ENCODE measurements at places on chromosomes 1 and 21.

DNA sequence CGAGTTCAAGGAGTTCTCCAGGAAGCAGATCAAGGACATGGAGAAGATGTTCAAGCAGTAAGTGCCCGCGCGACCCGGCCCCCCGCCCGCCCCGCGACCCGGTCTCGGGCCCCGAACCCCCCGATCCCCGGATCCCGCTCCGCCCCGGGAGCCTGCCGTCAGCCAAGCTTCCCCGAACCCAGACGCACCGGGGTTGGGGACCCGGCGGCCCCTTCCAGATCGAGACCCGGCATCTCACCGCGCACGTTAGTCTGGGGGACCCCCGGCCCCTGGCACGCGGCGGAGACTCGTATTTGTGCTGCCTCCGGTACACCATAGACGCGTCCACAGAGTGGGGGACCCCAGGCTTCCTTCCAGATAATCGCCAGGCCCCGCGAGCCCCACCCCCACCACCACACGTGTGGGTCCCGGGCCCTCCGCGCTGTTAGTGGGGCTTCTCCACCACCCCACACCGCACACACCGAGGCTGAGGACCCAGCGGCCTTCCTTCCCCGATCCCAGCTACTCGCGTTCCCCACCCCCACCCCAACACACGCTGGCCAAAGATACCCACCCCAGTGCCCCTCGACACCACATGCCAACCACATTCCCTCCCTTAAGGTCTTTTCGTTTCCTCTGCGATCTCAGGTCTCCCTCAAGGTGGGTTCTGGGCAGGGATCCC is 665 bp downstream of the EFHD2 start:
- DNase-seq, result no peak

DNA sequence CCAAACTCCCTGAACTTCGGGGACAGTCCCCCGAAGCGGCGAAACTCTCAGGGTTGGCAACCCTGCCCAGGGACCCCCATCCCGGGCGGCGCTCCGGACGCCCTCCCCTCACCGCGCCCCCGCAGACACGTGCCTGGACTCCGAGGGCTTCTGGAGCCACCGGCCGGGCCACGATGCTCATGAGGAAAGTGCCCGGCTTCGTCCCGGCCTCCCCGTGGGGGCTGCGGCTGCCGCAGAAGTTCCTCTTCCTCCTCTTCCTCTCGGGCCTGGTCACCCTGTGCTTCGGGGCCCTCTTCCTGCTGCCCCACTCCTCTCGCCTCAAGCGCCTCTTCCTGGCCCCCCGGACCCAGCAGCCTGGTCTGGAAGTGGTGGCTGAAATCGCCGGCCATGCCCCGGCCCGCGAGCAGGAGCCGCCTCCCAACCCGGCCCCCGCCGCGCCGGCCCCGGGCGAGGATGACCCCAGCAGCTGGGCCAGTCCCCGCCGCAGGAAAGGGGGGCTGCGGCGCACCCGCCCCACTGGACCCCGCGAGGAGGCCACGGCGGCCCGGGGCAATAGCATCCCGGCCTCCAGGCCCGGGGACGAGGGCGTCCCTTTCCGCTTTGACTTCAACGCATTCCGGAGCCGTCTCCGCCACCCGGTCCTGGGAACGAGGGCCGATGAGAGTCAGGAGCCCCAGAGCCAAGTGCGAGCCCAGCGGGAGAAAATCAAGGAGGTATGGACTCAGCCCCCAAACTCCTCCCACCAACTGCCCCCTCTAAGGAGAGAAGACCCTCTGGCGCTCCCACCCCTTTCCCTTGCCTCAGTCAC is 1.2 kb downstream of the MAN1C1 start:
- no peak for DNase-seq

DNA sequence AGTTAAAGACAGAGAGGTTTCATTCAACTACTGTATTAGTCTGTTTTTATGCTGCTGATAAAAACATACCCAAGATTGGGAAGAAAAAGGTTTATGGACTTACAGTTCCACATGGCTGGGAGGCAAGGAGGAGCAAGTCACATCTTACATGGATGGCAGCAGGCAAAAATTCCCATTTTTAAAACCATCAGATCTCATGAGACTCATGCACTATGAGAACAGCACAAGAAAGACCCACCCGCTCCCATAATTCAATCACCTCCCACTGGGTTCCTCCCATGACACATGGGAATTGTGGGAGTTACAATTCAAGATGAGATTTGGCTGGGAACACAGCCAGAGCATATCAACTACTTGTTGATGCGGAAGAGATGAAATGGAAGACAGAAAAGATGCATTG is 9.2 kb downstream of the GPR161 start:
- no peak for DNase-seq

DNA sequence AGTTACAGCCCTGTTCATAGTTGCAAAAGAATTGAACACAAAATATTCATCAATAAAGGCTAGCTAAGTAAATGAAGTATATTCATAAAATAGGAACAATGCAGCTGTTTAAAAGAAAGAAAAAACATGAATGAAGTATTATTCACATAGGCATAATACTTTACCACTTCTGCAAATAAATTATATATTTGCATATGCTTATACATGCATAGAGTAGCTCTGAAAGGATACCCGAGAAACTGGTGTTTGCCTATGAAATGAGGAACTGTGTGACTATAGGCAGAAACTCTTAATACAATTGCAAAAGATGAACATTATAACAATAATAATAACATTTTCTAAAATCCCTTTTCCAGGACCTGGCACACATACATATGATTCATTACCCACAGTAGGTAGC is 385.9 kb downstream of the DSCAM start:
- DNase-seq, result no peak

DNA sequence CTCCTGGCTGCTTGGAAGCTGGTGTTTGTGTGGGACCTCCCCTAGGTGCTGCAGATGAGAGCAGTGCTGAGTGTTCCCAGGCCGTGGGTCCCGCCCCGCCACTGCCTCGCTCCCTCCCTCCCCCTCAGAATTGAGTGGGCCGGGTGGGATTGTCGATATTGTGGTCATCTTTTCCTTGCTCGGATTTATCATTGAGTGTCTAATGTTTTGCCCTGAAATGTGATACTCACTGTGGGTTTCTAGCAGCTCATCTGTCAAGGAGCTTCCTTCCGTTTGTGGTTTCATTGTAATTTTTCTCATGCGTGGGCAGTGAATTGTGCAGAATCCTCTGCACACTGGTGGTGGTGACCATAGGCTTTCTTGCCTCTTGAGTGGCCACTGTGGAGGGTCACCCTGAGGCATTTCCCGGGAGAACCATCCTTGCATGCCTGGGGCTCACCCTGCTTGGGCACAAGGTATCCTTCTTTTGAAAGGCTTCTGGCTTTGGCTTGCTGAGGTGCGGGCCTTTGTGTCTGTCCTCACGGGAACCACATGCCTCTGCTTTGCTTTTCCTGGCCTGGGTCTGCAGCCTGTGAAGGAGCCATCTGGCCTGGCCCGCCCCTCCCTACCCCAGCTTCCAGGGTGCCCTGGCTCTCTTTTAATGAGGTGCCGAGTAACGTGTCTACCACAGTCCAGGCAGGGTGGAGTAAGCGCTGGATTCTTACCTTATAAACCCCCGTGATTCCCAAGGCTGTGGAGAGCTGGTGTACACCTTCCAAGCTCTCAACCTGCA is 25.6 kb downstream of the SLX9 start:
- no peak for DNase-seq

- no peak for DNase-seq
Measured at GRCh38 chr1:51313961-51314777, 16.2 kb downstream of the TTC39A start.

GRCh38 chr1:244217711-244218110 is 166.6 kb downstream of the ZBTB18 start:
- no peak for DNase-seq

DNA sequence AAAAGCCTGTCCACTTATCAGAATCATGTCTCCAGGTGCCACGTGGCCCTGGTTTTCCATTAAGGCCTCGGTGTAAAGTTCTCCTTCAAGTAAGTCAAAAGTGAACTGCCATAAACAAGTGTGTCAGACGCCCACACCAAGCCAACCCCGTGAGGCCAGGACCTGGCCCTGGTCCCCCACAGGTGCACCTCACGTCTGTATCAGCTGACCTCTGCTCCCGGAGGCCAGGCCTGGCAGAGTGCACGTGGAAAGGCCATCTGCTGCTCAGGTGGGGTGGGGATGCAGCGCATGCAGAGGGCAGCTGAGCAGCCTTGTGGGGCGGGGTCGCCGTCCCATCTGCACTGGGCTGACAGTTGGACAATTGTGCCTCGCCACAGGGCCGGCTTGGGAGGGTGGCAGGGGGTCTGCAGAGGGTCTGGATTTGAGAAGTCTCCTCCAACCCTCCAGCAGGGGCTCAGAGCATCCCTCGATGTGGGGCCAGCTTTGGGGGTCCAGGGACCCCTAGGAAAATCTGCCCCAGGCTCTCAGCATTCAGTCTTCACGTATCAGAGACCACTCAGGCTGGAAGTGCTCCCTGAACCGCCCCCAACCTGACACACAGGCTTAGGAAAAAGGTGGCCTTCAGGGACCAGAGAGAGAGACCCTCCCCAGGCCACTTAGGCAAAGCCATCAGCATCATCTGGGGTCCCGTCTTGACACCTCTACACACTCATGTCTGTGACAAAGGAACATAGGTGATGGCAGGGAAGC is 3.0 kb downstream of the SLC19A1 start:
- DNase-seq, result no peak

DNA sequence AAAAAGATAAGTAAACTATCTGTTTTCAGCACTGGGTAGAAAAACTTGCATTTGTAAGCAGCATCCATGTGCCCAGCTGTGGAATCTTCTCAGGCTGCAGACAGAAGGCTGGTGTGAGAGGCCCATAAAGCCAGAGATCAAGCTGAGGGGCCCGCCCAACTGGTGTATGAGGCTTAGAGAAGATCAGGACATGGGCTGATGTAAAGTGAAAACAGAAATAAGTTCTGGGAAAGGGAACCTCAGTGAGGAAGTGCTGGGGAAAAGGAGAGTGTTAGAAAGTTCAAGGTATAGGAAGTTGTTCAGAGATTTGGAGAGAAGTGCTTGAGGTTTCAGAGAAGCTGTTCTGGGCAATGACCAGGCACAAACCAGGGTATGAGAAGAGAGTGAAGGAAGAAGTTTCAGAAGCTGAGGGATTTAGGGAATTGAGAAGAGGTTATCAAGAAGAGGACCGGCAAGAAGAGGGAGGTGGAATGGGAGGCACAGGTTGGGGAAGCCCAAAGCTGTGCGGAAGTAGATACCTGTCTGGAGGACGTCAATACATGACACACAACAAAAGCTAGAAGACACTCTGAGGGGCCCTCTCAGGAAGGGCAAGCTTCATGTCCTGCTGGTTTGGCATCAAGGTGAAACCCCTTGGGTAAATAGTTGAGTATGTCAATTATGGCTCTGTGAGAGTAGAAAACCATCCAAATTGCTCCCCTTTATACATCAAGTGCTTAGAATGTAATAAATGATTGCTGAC is 2.7 kb upstream of the CD5L start:
- DNase-seq, result no peak

- DNase-seq, result no peak
Measured at GRCh38 chr1:25451908-25452307, 21.2 kb downstream of the MACO1 start.

DNA sequence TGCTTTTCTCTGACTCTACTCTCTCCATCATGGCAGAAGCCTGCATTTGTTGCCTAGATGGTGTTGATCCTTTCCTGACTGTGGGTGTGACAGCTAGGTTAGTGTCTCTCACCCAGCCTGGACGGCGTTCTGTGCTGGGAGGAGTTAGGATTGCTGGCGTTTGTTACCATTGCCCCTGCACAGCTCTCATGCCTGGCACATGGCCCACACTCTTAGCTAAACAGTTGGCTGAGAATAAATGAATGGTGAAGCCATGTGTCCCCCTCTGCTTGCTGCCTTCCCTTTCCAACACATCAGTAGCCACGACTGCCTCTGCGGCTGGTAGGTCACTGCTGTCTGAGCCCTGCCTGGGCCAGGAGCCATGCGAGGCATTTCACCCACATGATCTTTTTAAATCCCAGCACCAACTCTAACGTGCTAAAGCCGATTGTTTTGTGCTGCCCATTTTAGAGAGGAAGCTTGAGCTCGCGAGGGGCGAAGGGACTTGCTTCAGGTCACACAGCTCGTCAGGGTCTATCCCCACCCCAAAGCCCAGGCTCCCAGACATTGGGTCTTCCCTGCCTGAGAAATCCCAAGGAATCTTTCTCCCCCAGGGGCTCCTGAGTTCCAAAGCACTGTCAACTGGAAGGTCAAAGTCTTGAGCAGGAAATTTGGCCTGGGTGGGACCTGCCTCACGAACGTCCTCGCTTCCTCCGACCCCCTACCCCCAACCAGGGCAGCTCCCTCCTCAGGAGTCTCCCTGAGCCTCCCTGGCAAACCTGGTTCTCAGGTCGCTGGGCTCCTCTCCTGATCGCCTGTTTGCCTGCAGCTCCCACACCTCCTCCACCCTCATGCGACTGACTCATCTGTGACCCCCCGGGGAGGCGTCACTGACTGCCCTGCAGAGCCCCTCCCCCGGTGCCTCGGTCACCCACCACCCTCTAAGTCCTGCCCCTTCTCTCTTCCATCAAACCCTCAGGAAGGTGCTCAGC is 271.7 kb upstream of the C1orf174 start:
- DNase-seq, result no peak

GRCh38 chr1:27527890-27528817 is 38.2 kb upstream of the WASF2 start:
- no peak for DNase-seq

GRCh38 chr1:243315893-243316292 is 60.1 kb downstream of the SDCCAG8 start:
- DNase-seq, result no peak

DNA sequence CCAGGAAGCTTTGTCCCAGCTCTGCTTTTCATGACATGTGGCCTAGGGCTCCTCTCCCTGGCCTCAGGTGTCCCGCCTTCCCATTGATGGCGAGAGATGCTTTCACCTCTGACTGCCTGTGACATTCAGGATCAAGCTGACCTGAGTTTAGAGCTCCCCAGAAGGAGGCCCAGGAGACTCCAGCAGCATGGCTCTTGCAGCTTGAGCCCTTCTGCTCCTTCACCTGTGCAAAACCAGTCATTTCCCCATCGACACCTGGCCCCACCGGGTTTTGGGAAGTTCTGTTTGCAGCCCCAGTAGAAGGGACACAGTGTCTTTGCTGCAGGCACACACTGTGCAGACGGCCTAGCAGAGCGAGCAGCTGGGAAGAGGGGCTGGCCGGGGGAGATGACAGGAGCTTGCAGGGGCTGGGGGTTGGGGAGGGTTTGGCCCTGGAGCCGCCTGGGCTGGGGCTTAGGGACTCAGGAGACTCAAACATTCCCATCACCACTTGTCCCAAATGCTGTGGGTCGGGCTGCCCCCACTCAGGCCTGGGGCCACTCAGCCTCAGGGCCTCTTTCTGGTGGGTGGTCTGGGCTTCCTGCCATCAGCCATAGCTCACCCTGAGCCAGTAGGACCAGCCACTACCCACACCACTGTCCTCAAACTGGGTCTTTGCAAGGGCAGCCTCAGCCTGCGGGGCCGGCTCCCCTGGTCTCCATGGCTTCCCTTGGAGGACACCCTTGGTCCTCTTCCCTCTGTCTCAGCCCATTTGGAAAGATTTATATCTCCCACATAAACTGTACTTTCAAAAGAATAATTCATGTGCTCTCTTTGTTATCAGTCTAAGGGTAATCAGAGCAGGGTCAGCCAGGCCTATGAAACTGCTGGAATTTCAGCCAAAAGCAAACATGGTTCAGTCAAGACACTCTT is 3.8 kb upstream of the EDN2 start:
- DNase-seq, result no peak

GRCh38 chr1:79595931-79596330 is 589.4 kb upstream of the ADGRL4 start:
- no peak for DNase-seq

- no peak for DNase-seq
Measured at GRCh38 chr1:206658264-206658980, 23.1 kb downstream of the DYRK3 start.

GRCh38 chr1:32199717-32200072 is 700 bp upstream of the CCDC28B start:
- DNase-seq, result no peak

GRCh38 chr1:99964806-99965205 is 5.0 kb upstream of the SLC35A3 start:
- DNase-seq, result no peak

GRCh38 chr1:244796719-244797406 is 38.6 kb upstream of the COX20 start:
- DNase-seq, result no peak
